Neuronal stem cell (in vitro differentiated cells): ENCODE measurements at places on chromosomes 13 and 19.
A peak's percentile ranks its signal among the peaks of the same experiment; 100 is the strongest.

DNA sequence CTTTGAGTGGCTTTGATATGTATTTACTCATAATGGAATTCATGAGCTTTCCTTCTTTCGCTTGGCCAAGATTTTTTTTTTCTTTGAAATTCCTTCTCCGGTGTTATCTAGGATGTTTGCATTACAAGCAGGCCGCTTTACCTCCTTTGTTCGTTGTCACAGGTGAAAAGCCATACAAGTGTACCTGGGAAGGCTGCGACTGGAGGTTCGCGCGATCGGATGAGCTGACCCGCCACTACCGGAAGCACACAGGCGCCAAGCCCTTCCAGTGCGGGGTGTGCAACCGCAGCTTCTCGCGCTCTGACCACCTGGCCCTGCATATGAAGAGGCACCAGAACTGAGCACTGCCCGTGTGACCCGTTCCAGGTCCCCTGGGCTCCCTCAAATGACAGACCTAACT, 16.7 kb downstream of the KLF5 start:
- no peak for DNase-seq

- no peak for DNase-seq
Observed at GRCh38 chr13:48571126-48571913, 38.4 kb upstream of the RCBTB2 start.

DNA sequence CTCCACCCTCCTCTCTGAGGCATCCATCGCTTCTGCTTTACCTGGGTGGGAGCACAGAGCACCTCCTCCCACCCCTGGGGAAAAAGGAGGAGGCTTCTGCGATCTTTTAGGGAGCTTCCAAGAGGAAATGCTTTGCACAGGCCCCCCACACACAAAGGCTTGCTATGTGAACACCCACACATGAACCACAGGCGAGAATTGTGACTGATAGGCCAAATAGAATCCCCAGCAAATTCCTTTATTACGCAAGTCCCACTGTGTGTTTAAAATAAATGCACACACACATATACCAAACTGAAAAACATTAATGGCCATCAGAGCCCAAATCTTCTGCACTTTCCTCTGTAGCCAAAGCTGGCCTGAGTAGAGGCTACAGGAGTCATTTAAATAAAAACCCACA, 50.6 kb downstream of the HSPH1 start:
- DNase-seq = no peak

GRCh38 chr19:33199441-33200265, 5.5 kb downstream of the LRP3 start:
- DNase-seq = no peak

DNA sequence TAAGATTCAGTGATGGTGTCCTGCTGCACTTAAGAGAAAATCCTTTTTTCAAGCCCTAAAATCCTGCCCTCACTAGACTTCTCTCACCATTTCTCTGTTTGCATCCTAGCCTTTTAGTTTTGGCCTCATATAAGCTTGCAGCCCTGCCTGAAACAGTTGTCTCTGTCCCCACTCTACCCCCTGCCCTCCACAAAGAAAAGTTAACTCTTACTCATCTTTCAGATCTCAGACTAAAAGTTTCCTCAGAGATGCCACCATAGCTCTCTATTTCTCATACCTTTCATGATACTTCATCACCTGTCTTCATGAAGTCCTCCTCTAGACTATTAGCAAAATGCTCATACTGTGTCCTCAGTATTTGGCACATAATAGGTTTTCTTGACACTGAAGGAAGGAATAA, 33.1 kb downstream of the ITM2B start:
- DNase-seq = no peak

- peak; percentile 12 for DNase-seq
Observed at GRCh38 chr13:73060251-73061160, 1.7 kb downstream of the KLF5 start.

- no peak for DNase-seq
Observed at GRCh38 chr13:114111577-114111976, 20.8 kb downstream of the RASA3 start.

- DNase-seq = no peak
Observed at GRCh38 chr13:50731400-50731799, 112.1 kb downstream of the DLEU7 start.

- DNase-seq = no peak
Observed at GRCh38 chr13:53001444-53002225, 27.0 kb upstream of the OLFM4 start.

DNA sequence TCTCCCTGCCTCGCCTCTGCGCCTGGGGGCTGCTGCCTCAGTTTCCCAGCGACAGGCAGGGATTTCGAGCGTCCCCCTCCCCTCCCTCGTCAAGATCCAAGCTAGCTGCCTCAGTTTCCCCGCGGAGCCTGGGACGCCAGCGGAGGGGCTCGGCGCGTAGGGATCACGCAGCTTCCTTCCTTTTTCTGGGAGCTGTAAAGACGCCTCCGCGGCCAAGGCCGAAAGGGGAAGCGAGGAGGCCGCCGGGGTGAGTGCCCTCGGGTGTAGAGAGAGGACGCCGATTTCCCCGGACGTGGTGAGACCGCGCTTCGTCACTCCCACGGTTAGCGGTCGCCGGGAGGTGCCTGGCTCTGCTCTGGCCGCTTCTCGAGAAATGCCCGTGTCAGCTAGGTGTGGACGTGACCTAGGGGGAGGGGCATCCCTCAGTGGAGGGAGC, 722 bp upstream of the ICAM1 start:
- DNase-seq = no peak

GRCh38 chr13:108962654-108963053, 333.2 kb downstream of the MYO16 start:
- DNase-seq = no peak

- no peak for DNase-seq
Observed at GRCh38 chr19:31975461-31975860, 369.9 kb upstream of the ZNF507 start.

DNA sequence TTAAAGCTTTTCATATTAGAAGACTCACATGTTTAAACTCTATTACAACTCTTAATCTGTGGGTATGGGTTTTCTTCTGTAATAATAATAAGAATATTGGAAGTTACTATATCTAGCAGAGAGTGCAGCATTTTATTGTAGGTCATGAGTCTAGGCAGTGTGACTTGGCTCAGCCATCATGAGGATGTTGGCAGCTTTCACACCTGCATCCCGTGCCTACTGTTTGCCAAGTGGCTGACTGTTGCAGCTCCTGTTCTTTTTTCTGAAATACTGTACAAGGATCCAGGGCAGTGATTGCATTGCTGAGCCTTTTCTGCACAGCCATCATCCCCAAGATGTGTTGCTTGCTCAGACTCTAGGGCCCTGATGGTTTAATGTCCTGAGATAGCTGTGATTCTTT, 47.4 kb downstream of the MTUS2 start:
- DNase-seq = no peak

GRCh38 chr13:87941226-87941625, 270.1 kb downstream of the SLITRK5 start:
- DNase-seq = no peak

DNA sequence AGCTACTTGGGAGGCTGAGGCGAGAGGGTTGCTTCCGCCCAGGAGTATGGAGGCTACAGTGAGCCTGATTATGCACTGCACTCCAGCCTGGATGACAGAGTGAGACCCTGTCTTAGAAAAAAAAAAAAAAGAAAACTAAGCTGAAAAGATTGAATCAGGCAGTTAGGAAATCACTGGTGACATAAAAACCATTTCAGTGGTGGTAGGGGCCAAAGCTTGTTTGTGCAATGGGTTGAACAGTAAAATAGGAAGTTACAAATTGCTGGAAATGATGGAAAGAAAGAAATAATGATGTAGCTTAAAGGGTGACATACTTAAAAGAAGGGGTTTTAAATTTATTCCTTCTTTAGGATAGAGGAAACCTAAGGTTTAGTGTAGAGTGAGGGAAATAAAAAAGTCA, 4.8 kb upstream of the OXGR1 start:
- no peak for DNase-seq

GRCh38 chr13:28410096-28410495, 84.8 kb downstream of the FLT1 start:
- no peak for DNase-seq

- no peak for DNase-seq
Observed at GRCh38 chr19:41341669-41342490, 11.8 kb downstream of the TGFB1 start.

GRCh38 chr19:39086386-39086785, 2.2 kb downstream of the ACP7 start:
- DNase-seq = no peak

DNA sequence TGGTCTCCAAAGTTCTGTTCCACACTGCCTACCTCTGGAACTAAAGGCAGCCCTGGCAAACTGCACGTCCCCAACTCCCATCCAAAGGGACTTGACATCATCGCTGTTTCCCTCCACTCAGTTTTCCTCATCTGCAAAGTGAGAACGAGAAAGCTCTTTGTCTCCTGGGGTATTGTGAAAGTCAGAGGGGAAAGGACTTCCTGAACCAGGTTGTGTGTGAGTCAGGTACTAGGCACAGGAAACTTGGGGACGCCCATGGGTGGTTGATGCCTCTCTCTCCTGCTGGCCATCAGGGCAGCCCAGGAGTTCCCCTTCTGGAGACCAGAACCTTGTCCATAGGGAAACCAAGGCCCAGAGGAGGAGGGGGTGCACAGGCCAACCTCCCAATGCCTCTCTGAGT, 4.7 kb downstream of the CRLF1 start:
- no peak for DNase-seq

GRCh38 chr19:14536926-14537692, 7.7 kb downstream of the TECR start:
- DNase-seq = peak; percentile 83

- DNase-seq = no peak
Observed at GRCh38 chr19:30276011-30276882, 95.9 kb upstream of the ZNF536 start.

DNA sequence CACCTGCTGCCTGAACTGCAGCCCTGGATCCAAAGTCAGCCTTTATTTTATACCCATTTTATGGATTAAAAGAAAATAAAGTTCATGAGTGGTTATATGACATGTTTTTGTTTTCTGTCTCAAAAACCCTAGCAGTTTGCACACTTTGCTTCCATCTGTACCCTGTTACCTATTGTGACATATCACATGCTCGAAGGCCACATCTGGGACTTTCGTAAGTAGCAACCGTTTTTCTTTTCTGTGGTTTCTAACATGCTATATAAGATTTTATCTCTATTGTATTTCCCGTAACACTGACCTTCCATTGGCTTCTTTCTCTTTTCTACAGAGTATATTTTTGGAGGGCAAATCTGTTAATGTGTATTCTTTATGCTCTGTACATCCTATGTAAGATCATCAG, 1007.2 kb downstream of the PCDH9 start:
- DNase-seq = no peak

DNA sequence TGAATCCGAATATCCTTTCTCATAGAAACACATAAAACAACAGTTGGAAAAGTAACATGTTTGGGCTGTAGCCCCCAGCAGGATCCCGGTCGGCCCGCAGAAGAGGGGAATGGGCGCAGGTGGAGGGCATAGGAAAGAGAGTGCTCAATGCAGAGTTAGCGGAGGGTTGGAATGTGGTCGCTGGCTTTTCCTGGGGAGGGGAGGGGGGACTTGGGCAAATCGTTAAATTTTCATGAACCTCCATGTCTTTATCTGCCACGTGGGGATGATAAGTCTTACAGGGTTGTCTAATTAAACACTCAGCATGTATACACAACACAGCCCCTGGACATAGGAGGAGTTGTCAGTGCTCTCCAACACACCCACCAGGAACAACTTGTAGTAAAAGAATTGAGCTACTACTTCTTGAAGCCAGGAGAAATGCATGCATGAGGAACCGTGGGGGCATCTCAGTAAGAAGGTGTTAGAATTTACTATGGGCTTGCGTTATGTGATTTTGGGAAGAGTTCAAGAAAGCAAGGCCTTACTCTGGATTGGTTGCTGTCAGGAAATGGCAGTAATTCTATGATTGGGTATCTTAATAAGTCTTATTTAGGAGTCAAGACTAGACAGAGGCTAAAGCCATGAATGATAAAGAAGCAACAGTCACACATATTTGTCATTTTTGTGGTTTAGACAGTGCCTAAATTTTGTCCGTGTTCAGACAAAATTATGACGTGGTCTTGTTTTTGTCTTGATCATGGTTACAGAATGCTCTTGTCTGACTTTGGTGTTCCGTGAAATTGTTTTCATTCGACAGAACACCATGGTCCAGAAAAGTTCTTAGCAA, 671 bp upstream of the SLC46A3 start:
- no peak for DNase-seq

- DNase-seq = no peak
Observed at GRCh38 chr13:32354040-32354439, 38.7 kb downstream of the BRCA2 start.

DNA sequence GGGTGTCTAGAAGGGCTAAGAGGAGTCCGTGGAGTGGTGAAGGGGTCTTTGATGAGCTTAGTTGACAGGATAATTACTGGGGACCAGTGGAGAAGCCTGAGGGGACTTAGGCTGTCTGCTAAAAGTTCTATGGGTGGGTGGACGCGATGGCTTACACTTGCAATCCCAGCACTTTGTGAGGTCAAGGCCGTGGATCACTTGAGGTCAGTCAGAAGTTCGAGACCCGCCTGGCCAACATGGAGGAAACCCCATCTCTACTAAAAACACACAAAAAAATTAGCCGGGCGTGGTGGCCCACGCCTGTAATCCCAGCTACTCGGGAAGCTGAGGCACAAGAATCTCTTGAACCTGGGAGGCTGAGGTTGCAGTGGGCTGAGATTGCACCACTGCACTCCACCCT, 2.8 kb upstream of the GSK3A start:
- no peak for DNase-seq

DNA sequence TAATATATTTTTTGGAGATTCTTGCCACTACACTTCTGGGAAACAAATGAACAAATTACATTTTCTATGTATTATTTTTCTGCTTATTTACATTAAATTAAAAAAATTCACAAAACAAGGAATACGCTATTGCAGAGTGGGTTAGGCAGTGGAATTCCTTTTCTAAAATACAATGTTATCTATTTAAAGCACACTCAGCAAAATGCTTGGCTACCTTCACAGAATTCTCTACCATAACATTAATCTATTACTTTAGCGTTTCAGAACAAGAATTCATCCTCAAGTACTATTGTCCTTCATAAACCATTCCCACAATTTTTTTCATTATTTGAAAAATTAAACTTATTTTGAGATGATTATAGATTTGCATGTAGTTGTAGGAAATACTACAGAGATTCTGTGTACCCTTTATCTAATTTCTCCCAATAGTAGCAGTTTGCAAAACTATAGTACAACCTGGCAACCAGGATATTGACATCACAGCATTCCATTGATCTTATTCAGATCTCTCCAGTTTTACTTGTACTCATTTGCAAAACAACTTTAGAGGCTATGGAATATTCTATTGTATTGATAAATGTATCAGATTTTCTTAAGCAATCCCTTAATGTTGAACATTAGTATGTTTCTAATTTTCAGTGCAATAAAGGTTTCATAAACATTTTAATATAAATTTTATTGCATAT, 120.9 kb downstream of the DLEU7 start:
- DNase-seq = no peak

GRCh38 chr13:96662036-96662435, 332.2 kb downstream of the OXGR1 start:
- no peak for DNase-seq

GRCh38 chr13:32045537-32045936, 14.0 kb downstream of the FRY start:
- DNase-seq = no peak

- DNase-seq = no peak
Observed at GRCh38 chr19:10086591-10087192, 575 bp downstream of the SHFL start.

- no peak for DNase-seq
Observed at GRCh38 chr13:77384999-77385398, 58.1 kb upstream of the MYCBP2 start.

GRCh38 chr19:40370997-40371801, 18.8 kb downstream of the HIPK4 start:
- no peak for DNase-seq
